Stimulated activated CD8-positive, alpha-beta memory T cell treated with anti-CD3 and anti-CD28 coated beads, Interleukin-7, amount 100 ng/mL, for 24 hours (primary cell): ENCODE measurements at places on chromosomes 7 and 10.

- no peak for DNase-seq
Measured at GRCh38 chr10:100008708-100009282, 952 bp downstream of the DNMBP start.

DNA sequence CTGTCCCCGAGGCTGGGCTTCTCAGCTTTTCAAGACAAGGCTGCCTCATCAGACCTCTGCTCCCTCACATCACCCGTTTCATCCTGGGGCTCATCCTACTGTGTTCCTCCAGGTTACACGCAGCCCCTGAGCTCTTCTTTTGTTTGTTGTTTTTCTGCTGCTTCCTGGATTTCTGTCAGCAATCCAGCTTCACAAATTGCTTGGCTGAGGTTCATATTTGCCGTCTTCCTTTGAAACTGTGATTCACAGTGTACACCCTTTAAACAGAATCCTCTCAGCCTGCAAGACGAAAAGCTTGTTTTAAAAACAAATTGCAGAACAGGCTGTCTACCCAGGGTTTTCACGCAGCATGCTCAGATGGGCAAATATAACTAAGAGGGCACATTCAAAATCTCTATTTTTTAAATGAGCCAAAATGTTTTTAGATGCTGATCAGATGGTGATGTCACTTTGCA is 39.1 kb upstream of the PARD3 start:
- no peak for DNase-seq

DNA sequence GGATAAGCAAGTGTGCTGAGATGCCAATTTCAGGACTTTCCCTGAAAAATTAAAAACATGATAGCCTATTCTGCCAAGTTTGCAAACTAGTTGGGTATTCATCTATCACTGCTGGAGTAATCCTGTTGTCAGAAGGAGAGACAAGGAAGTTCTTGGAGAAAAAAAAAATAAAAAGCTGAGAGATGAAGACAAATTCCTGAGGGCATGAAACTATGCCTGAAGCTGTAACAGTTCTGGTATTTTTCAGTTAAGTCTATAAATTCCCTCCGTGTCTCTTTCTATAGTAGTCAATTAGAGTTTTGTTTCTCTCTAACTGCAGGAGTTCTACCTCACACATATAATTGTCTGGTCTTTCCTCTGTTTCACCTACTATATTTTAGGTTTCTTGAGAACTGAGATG is 95.7 kb downstream of the DGKB start:
- no peak for DNase-seq

GRCh38 chr10:47378183-47378510 is 5.9 kb downstream of the ZNF488 start:
- DNase-seq: no peak

- DNase-seq: no peak
Measured at GRCh38 chr7:120550494-120551048, 277.6 kb downstream of the KCND2 start.

DNA sequence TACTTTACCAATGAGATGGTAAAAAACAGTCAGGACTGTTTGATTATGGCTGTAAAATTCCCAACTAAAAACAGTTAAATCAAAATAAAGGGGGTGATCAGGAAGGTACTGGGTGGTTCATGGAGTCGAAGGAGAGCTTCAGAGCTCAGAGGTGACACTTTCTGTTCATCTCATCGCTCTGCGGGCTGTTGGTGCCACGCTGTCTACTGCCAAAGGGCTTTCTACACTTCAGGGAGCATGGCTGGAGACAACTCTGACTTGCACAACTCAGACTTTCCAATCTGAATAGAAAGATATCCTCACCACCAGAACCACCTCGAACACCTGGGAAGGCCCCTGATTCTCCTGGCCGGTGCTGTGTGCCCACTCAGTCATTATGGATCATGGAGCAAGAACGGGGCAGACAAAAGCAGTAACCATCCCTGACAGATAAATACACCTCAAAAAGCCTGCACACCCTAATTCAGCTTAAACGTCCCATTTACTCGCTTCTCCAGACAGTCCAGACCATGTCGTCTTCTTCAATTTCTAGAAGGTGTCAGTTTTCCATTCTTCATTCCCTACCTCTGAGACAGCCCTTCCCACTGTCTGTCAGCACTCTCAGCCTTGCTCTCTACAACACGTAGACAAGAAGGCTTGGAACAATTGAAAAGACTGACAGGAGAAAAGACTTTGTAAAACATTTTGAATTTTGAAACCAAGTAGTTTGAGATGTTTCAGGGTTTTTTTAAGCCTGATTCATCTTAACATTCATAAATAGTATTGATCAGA is 348.7 kb upstream of the NFE2L3 start:
- DNase-seq: no peak

GRCh38 chr10:44463511-44464121 is 78.7 kb upstream of the CXCL12 start:
- DNase-seq: no peak

- DNase-seq: no peak
Measured at GRCh38 chr7:2931034-2931415, 86.9 kb upstream of the GNA12 start.

GRCh38 chr10:34959786-34960185 is 130.4 kb downstream of the CUL2 start:
- no peak for DNase-seq

DNA sequence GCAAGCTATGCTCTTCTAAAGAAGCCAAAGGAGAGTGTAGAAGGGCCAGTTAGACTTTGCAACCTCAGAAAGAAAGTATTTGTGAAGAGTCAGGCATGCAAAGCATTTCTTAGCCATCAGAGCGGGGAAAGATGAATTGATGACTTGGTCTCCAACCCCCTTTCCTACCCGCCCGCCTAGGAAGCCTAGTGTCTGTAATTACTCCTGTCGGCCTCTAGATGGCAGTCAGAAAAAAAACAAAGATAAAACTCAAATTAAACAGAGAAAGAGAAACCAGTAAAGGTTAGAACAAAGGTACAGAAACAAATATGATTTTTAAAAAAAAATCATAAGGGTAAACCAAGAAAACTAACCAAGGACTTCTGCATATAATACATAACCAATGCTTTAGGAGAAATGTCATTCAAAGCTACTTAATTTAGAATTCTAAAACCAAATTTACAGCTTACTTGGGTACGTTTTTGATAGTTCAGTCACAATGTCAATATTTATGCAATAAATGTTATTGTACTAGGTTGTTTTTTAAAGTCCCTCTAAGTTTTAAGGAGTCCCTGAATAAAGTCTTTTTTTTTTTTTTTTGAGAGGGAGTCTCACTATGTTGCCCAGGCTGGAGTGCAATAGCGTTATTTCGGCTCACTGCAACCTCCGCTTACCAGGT is 97.6 kb downstream of the LYZL1 start:
- DNase-seq: no peak

GRCh38 chr7:2523941-2524807 is 4.6 kb downstream of the LFNG start:
- no peak for DNase-seq

GRCh38 chr7:6546498-6547251 is 4.6 kb downstream of the GRID2IP start:
- no peak for DNase-seq
